Left ventricle myocardium inferior (tissue), 1 donor: ENCODE measurements at places on chromosomes 1 and 21. TPM values are rescaled to one million over a fixed set of nuclear protein-coding genes. Genes with fewer than 3 reads are reported as not detected.

DNA sequence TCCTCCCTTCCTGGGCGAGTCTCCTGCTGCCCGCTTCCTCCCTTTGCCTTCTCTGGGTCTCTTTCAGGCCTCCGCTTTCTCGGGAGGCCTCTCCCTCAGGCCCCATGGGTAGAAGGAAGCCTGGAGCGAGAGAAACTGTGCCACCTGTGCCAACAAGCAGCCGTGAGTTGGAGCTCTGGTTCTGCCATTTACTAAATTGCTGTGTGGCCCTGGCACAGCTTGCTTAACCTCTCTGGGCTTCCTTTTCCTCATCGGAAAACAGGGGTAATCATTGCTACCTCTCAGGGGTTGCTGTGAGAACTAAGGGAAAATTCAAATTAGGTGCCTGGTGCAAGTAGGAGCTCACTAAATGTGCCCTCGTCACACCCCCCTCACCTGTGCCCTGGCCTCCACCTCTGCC, 80.4 kb downstream of the PAX7 start:
- H3K27me3 ChIP-seq, result peaks cover 100% of the 10 kb centered on the region
- H3K4me3 ChIP-seq, result no peak overlapping the region
- no peak overlapping the region for H3K27ac ChIP-seq
- no peaks in the 10 kb centered on the region for H3K4me1 ChIP-seq
- no peak for DNase-seq
- H3K36me3 ChIP-seq, result no peaks in the 10 kb centered on the region

DNA sequence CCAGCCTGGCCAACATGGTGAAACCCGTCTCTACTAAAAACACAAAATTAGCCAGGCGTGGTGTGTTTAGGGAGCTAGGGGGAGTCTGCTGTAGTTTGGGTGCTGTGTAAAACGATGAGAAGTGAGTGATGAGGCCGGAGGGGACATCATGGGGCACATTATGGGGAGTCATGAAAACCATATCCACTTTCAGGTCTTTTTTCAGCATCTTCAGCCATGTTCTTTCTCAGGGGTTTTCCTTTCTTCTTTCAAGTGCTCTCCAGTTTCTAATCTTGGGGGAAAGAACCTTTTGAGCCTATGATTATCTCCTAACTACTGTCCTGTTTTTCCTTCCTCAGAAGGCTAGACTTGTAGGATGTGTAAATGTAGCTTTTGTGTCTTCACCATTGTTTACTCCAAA, 14.4 kb downstream of the KDM4A start:
- no peak overlapping the region for H3K4me3 ChIP-seq
- no peak overlapping the region for H3K27ac ChIP-seq
- no peak for DNase-seq
- H3K36me3 ChIP-seq, result peaks cover 100% of the 10 kb centered on the region
- H3K27me3 ChIP-seq, result no peaks in the 10 kb centered on the region

- no peak for DNase-seq
- no peaks in the 10 kb centered on the region for H3K36me3 ChIP-seq
- no peaks in the 10 kb centered on the region for H3K27me3 ChIP-seq
- no peak overlapping the region for H3K4me3 ChIP-seq
These were observed 139.4 kb downstream of the HIVEP3 start for GRCh38 chr1:41779360-41779759.

- H3K4me3 ChIP-seq, result no peak overlapping the region
- no peaks in the 10 kb centered on the region for H3K27me3 ChIP-seq
- H3K27ac ChIP-seq, result no peak overlapping the region
- DNase-seq, result no peak
- peaks cover 7% of the 10 kb centered on the region for H3K4me1 ChIP-seq
These were observed 204.8 kb downstream of the SMYD3 start for GRCh38 chr1:246302251-246302625.

GRCh38 chr1:244155661-244156060, 104.6 kb downstream of the ZBTB18 start:
- H3K27ac ChIP-seq, result no peak overlapping the region
- no peak for DNase-seq
- H3K4me3 ChIP-seq, result no peak overlapping the region
- H3K36me3 ChIP-seq, result no peaks in the 10 kb centered on the region

DNA sequence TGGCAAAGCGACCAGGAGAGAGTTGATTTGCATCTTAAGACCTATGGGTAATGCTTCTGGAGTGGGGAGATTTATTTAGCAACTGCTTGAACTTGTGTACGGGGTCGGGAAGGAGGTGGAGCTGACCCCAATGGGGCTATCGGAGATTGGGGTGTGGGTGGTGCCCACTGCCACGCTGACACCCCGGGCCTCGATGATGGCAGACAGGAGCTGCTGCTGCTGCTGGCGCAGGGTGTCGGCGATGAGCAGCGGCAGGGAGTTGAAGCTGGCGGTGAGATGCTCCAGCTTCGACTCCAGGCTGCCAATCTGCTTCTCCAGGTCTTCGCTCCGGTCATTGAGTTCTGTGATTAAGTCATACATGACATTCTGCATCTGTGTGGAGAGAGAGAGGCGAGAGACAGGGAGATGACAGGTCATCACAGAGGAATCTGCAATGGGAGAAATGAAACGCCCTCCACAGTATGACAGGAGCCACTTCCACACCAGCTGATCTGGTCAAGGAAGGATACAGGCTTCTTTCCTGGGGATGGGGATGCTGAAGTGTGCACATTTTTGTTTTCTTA, 100.0 kb upstream of the ADAR start:
- peaks cover 7% of the 10 kb centered on the region for H3K36me3 ChIP-seq
- H3K27me3 ChIP-seq, result no peaks in the 10 kb centered on the region
- H3K4me1 ChIP-seq, result peaks cover 22% of the 10 kb centered on the region
- DNase-seq, result no peak
- H3K27ac ChIP-seq, result no peak overlapping the region
- no peak overlapping the region for H3K4me3 ChIP-seq

Gene SVBP
- total RNA-seq, result 10.9 TPM

Gene FCRL6
- 0.33 TPM for total RNA-seq

Gene MSH4
- total RNA-seq, result 0.25 TPM

Gene PKN2
- total RNA-seq, result 28.2 TPM
